ENCODE measurements at places on chromosomes 13 and 19.

DNA sequence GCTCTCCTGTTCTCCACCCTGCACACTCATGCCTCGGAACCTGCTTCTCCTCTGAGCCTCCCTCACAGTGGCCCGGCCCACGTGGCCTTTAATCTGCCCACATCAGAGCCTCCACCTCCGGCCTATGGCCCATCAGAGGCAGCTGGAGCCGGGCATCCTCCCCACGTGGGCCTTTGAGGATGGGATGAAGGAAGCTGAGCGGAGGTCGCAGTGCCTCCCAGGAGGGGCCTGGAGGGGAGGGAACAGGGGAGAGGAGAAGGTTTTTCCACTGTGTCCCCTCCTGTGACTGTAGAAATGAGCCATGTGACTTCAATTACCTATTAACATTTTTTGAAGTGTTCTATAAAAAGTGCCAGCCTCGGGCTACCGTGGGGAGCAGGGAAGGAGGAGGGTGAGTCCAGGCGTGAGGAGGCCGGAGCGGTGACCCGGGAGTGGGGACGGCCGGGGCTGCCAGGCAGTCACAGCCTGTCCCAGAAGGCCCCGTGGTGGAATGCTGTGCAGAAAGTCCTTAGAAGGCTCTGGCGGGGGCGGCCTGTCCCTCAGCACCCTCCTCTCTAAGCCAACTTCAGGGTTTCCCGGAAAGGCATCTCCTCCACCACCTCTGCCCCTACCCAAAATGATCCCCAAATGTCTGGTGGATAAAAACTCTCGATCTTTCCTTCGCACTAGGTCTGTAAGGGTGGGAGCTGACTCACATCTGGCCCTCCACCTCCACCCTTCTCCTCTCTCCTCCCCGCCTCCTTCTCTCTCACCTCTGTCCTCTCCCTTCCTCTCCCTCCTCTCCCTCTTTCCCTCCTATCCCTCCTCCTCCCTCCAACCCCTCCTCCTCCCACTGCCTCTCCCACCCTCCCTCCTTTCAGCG lies 24.8 kb upstream of the SLC1A5 start:
- DNase-seq, result no peak

DNA sequence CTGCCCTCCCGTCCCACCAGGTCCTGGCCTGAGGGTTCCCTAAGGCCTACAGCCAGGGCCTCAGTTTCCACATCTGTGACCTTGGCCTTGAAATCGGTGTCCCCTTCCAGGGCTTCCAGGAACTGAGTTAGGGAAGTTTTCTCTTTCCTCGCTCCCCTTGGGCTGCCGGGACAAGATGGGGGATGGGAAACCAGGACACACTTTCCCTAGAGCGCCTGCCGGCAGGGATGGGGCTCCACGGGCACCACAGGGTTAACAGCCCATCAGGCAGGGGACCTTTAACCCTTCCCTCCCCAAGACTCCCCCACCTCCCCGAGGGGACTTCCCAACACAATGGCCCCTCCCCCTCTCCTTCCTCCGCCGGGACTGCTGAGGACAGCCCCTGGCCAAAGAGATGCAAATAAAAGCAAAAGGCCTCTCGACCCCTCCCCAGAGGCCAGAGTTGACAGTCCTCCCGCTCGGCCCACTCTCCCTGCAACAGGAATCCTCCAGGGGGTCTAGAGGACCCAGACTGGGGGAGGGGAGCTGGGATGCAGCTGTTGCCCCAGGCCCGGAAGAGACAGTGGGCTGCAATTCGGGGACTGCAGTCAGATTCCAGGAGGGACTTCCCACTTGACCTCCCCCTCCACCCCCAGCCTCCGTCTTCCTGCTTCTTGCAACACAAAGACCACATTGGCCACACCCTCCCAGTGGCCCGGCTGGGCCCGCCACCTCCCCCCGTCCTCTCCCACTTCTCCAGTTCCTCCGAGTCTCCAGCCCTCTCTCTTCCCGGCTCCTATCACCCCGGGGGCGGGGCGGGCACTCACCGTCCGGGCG lies 3.4 kb downstream of the BBC3 start:
- no peak for DNase-seq

DNA sequence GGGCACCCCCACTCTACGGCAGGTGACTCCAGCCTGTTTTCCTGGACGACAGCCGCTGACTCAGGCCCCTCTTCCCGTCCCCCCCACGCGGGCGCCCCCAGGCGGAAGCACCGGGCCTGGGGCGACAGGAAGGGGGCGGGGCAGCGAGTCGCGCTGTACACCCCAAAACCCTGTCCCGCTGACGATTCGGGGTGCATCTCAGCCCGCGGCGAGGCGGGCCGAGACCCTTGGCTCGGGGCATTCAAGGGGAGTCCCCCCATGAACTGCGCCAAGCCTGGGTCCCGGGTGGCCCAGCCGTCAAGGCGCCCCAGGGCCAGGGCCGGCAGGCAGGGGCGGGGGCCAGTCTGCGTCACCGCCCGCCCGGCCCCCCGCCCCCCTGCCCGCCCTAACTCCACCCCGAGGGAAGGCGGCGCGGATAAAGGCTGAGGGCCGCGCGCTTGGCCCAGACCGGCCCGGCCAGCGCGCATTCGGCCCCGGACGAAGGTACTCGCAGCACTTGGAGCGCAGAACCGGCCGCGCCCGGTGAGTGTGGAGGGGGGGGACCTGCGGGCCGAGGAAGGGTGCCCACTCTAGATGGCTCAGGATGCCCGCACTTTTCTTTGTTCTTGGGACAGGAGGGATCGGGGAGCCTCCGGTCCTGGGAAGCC lies at the start of gene MIDN:
Gene MIDN, plus strand, starts transcription at position 445 of the 647 bp plus-strand sequence. CDS start 1,714 bp downstream, outside the sequence.
- DNase-seq, result peak; percentile 52

DNA sequence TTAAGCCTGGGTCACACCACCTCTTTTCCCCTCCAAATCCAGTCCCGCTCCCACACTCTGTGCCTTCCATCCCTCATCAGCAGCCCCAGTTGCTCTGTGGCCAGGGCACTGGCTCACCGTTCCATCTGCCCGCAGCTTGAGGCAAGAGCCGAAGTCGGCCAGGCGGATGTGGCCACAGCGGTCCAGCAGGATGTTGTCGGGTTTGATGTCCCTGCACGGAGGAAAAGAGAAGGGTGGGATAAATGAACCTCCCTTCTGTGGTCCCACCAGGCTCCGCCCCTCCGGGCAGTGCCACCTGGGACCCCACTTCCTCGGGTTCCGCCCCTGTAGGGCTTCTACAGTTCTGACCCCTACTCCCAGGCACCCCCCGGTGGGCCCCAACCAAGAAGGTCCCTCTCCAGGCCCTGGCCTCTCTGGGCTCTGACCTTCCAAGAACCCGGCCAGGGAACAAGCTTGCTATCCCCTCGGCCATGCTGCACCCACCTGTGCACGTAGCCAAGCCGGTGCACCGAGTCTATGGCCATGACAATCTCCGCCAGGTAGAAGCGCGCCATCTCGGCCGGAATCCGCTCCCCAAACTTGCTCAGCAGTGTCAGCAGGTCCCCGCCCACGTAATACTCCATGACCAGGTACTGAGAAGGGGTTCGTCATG lies 4.2 kb downstream of the DMPK start:
- DNase-seq, result no peak

GRCh38 chr13:113207890-113208420 lies 514 bp downstream of the PCID2 start:
- DNase-seq, result no peak

- no peak for DNase-seq
Measured at GRCh38 chr13:59666504-59666903, 497.2 kb downstream of the DIAPH3 start.

- DNase-seq, result no peak
Measured at GRCh38 chr19:28574212-28574611, 638.7 kb downstream of the UQCRFS1 start.

Measured in stimulated activated CD4-positive, alpha-beta T cell treated with anti-CD3 and anti-CD28 coated beads, TNF-alpha, amount 100 ng/mL, for 4 hours (primary cell).